Right renal cortex interstitium (tissue), 3 donors: ENCODE measurements at places on chromosomes 6 and 20.

GRCh38 chr20:14197097-14197496 lies 140.3 kb downstream of the FLRT3 start:
- DNase-seq, result no peak

DNA sequence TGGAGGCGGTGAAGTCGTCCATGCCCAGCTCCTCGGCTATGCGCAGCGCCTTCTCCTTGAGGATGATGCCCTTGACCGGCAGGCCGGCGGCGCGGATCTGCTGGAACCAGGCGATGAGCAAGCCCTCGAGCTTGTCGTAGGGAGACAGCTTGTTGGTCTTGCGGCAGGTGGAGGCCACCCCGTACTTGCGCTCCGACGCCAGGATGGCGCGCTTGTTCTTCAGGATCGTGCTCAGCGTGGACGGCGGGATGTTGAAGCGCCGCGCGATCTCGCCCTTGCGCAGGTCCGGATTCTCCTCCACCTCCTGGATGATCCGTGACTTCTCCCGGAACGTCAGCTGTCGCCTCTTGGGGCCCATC lies 435 bp downstream of the CENPB start:
- no peak for DNase-seq

DNA sequence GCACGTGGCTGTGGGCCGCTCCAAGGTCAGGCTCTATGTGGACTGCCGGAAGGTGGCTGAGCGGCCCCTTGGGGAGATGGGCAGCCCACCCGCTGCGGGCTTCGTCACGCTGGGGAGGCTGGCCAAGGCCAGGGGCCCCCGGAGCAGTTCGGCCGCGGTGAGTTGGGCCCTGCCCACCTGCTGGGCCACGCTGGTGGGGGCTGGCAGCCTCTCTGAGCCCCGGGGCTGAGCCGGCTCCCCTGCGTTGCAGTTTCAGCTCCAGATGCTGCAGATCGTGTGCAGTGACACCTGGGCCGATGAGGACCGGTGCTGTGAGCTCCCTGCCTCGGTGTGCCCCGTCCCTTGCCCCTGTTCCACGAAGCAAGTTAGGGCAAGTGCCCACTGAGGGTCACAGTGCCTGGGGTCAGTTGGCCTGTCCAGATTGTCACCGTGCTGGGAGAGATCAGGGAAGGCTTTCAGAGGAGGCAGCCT lies 27.1 kb downstream of the COL20A1 start:
- no peak for DNase-seq

GRCh38 chr20:39253051-39253755 lies 291.1 kb downstream of the DHX35 start:
- DNase-seq, result no peak

- DNase-seq, result no peak
These were observed 95.0 kb upstream of the FAM184A start for GRCh38 chr6:119173249-119174084.

DNA sequence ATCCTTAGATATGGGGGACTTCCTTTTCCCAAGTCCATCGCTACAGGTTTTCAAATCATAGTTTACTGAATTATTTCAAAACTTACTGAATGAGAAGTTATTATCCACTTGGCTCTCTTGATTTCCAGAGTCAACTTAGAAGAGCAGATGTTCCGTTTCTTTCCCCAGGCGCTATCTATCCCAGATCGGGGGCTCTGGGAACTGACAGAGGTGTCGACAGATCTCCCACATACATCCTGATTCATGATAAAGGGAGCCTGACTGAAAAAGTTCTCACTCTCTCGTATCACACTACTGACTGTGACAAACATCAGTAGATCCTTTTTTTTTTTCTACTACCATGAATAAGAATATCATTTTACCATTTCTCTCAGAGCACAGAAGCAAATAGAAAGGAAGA lies 654.8 kb downstream of the RNF144B start:
- DNase-seq, result no peak

DNA sequence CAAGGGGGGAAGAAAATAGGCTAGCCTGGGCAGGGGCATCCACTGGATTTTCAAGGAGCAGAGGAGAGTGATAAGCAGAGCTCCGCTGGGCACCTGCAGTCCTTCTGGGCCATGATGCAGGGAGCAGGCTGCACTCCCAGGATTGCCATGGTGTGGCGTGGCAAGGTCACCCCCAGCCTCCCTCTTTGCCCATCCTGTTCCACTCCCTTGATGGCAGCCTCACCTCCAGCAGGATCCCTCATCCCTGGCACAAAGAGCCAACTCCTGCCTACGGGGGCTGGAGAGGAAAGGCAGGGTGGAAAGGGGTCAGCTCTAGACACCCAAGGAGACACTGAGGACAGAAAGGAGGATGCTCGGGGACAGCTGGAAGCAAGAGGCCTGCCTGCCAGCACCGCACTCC lies 22.4 kb upstream of the MYMX start:
- no peak for DNase-seq

DNA sequence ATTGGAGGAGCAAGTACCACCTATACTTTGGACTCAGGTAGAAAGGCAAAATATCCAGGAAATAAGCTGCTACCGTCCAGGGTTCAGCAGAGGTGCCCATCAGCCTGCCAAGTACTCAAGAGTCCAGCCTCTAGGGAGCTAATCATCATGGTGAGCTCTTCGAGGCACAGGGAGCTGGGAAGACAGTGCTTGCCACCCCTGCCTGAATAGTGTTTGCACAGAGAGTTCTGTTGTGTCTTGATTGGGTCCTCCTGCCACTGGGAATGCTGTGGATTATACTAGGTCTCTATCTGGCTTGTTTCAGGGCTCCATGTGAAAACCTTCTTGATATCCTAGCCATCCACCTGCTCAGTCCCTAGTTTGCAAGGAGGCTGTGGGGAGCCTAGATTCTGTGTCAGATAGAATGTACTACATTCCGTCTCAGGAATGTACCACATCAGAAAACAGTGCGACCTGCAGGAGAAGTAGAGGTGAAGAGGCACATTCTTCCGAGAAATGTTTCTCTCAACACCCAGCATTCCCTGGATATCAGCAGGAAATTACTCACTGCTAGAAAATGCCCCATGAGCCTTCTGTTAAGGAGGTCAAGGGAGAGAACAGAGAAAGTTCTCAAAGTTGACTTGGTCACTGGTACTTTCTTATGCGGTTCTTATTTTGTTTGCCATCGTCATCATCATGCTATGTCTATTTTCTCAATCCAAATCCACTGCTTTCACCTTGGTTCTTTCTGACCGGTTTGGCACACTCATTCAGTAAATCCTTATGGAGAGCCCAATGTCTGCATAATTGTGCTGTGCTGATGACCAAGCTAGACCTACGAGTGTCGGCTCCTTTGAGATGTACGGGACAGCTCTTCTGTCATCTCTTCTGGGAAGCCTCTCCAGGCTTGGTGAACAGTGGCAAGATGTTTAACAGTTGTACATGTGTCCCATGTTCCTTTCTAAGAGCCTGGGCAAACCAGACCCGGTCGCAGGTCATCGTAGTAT lies 30.7 kb downstream of the PTPN1 start:
- DNase-seq, result no peak

GRCh38 chr6:40399888-40400457 lies 187.2 kb downstream of the LRFN2 start:
- DNase-seq, result no peak

- no peak for DNase-seq
These were observed 44.7 kb downstream of the NCOA3 start for GRCh38 chr20:47546184-47547033.

- DNase-seq, result no peak
These were observed 234.4 kb downstream of the SIM1 start for GRCh38 chr6:100230115-100230952.

DNA sequence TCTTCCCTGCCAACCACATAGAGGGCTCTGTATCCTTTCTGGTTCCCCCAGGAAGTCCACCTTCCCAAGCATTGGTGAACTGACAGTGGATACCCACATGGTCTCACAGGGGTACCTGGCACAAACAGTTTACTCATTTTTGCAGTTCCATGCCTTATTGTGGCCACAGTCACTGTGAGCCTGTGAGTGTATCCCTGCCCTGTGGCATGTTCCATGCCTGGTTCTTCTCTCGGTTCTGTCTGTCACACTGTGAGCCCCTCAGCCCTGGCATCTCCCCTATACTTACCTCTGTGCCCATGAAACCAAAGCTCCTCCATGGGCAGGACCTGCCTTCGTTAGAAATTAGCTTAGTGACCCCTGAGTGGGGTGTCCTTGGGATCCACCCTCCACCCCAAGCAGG lies 107.8 kb downstream of the TOX2 start:
- no peak for DNase-seq

GRCh38 chr20:20293691-20294385 lies 74.1 kb upstream of the INSM1 start:
- no peak for DNase-seq

DNA sequence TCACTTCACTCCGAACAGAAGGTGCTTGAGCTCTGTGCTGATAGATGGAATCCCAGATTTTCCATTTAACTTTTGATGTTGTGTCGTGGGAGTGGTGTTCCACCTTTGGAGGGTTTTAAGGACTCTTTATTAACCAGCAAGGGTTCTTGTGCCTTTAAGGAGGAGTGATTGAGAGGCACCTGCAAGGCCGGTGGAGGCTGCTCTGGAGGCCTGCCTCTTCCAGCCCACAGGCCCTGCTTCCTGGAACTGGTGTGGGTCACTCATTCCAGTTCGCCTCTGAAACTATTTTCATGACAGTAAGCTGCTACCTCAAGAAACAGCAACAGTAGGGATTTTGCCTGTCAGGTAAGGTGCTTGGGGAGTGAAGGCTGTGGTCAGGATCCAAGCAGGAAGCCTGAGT lies 58.8 kb upstream of the APCDD1L start:
- no peak for DNase-seq
